Glomerular endothelial cell (primary cell): ENCODE measurements at places on chromosomes 4 and X. TPM values are rescaled to one million over a fixed set of nuclear protein-coding genes. Genes with fewer than 3 reads are reported as not detected.

The NLRP2B gene
- not detected in 2 replicates for total RNA-seq

- DNase-seq: no peak
These were observed 2.2 kb downstream of the AKAP17A start for GRCh38 chrX:1593286-1594271.

DNA sequence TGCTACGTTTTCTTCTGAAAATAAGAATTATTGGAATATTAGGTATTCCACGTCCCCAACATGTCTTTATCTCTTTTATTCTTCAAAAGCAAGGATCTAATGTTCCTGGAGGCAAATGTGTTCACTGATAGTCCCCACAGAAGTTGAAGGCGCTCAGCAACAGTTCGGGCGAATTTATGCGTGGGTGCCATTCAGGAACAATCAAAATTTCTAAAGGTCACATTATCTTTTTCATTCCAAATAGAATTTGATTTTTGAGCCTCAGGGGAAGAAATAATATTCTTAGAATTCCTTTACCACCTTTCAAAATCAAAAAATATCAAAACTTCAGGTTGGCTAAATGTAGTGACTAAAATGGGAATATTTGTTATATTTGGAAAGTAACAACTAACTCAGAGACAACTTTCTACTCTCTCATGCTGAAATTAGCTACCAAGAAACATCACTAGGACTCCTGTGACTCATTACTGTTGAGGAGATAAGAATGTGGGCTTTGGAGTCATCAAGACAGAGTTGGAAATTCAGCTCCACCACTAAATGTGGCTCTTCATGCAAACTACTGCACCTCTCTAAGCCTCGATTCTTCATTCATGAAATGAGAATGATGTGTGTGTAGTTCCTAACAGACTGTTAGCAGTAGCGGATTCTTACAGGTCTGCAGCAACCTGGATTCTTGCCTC lies 72.3 kb upstream of the KIT start:
- DNase-seq: no peak

The HNRNPH2 gene
- 52.0 and 54.7 TPM in 2 replicates for total RNA-seq

- no peak for DNase-seq
These were observed 73.1 kb downstream of the FAT1 start for GRCh38 chr4:186650401-186651180.
